ENCODE measurements at places on chromosomes 2 and 18. TPM values are rescaled to one million over a fixed set of nuclear protein-coding genes. Genes with fewer than 3 reads are reported as not detected.

Gene SGO2
- total RNA-seq, result 33.1 TPM

Gene IL18R1
- 6.4 TPM for total RNA-seq

Gene KYNU
- 0.43 TPM for total RNA-seq

Gene EMILIN2
- total RNA-seq, result 4.9 TPM

Gene THSD7B
- total RNA-seq, result under 0.01 TPM

Gene NOSTRIN
- 0.07 TPM for total RNA-seq

Gene FZD7
- 0.27 TPM for total RNA-seq

Measured in thoracic aorta endothelial cell (primary cell).